ENCODE measurements at places on chromosomes 6 and 20.

- DNase-seq, result no peak
These were observed 35.5 kb upstream of the TSHZ2 start for GRCh38 chr20:52936351-52937340.

DNA sequence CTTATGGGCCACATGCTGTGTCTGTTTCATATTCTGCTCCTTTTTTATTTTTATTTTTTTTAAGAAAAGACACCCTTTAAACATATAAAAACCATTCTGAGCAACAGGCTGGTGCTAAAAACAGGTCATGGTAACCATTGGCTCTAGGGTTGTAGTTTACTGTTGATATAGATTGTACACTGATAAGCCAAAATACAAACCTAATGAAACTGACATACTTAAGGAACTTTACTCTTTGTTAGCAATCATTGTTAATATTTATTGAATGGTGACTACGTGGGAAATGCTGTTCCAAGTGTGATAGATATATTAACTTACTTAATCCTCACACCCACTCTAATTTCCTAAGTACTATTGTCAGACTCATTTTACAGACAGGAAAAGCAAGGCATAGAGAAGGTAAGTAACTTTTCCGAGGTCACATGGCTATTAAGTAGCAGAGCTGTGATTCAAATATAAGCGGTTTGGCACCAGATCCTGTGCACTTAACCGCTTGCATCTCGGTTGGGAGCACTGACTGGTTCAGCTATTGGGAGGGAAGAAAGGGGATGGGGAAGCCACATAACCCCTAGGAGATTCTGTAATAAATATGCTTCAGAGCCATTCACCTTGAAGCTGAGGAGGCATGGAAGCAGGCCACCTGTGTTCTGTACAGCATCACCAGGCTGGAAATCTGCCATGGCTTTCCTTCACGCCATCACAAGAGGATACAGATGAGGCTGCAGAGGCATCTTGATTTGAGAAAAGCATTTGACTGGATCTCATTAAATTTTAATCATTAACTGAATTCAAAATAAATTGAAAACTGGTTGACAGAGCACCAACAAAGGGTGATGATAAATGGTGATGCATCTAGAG lies 4.9 kb downstream of the TRAF3IP2 start:
- DNase-seq, result no peak

GRCh38 chr6:37791156-37791919 lies 28.2 kb upstream of the ZFAND3 start:
- peak; percentile 67 for DNase-seq

DNA sequence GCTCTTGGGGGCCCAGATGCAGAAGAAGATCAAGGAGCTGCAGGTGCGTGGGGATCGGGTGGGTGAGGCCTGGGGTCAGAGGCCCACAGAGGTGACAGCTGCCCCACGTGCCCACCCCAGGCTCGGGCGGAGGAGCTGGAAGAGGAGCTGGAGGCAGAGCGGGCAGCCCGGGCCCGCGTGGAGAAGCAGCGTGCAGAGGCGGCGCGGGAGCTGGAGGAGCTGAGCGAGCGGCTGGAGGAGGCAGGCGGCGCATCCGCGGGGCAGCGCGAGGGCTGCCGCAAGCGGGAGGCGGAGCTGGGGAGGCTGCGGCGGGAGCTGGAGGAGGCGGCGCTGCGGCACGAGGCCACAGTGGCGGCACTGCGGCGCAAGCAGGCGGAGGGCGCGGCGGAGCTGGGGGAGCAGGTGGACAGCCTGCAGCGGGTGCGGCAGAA lies 41.5 kb downstream of the MYH7B start:
- DNase-seq, result no peak

DNA sequence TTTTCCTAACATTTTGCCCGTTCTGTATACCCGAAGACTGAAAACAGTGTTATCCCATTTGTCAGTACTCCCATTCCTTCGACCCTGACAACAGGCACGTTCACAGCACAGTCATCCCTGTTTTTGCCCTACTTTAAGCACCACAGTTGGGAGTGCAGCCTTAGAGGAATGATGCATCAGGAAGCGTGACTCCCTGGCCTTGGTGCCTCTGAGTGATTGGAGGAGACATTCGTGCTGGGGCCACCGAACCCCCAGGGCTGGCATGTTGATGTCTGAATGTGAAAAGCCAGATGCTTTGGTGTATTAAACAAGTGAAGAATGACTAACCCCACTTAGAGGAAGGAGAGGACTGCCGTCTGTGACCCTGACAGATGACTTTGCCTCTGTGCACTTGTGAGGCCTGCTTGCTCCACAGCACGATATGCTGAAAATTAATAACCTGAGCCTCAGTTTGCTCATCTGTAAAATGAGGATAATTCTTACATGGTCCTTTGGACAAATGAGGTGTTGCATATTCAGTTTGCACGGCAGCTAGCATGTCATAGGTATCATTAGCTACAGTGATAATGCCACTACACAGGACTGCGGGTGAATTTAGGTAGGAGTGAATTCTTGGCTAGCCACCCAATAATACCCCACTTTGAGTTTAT lies 36.0 kb downstream of the STK35 start:
- no peak for DNase-seq

DNA sequence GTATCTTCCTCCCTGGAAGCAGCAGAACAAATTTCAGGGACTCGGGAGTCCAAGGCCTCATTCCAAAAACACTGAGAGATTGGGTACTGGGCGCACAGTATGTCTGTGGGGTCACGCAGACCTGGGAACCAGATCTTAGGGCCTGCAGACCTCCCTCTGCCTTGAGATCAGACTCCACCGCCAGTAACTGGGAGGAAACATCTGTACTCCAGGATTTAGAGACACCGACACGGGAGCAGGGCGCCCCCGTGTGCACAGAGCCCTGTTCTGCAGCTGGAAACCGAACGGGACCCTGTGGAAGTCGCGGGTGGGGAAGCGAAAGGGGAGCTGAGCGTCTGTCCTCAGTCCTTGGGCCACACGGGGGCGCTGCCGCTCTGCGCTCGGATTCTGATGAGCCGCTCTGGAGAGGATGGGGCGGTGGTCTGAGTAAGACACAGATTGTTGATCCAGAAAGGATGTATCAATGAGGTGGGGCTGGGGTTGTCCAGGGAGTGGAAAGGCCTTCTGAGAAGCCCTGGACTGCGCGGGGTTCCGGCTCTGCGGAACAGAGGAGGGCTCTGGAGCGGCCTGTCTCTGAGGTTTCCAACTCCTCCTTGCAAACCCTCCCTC lies 35.7 kb upstream of the HLA-E start:
- DNase-seq, result peak; percentile 81

DNA sequence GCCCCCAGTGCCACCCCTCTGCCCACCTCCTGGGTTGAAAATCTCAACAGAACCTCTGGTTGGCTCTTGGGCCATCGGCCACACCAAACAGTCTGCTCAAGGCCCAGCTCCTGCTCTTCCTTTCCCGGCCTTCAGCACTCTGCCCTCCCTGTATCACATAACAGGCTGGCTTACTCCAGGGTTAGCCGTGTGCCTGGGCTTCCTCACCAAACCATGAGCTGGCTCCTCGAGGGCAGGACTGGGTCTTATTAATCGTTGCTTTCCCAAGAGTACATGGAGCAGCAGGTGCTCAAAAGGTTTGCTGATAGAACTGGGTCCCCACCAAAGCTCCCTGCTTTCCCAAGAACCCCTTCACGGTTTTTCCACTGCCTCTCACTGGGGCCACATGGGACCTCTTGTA lies 12.7 kb upstream of the FAM83C start:
- DNase-seq, result no peak

- no peak for DNase-seq
These were observed 81.0 kb upstream of the FAM8A1 start for GRCh38 chr6:17519120-17519519.

GRCh38 chr6:29495571-29495970 lies 7.8 kb upstream of the MAS1L start:
- DNase-seq, result no peak

DNA sequence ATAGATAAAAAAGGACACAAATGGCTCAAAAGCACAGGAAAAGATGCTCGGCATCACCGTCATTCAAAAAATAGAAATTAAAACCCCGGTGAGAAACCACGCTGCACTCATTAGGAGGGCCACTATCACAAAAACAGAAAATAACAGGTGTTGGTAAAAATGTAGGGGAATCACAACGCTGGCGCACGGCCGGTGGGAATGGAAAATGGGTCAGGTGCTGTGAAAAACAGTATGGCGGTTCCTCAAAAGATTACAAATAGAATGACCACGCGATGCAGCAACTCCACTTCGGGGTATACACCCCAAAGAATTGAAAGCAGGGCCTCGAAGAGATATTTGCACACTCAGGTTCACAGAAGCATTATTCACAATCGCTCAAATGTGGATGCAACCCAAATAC lies 28.3 kb downstream of the NPEPL1 start:
- DNase-seq, result no peak

DNA sequence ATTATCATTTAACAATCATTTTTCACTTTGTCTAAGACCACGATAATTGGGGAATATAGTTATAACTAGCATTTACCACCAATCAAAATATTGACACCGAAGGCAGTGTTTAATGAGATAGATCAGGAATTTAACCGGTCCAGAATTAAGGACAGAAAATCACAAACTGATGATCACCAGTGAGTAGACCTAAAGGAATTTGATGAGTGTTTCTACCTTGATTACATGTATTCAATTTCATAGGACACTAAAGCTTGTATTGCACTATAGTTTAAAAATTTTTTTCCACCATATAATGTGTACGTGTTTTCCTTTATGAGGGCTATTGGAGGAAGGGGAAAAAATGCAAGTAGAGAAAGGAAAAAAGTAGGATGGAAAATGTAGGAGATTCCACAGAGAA lies 22.6 kb upstream of the ARHGAP18 start:
- DNase-seq, result no peak

DNA sequence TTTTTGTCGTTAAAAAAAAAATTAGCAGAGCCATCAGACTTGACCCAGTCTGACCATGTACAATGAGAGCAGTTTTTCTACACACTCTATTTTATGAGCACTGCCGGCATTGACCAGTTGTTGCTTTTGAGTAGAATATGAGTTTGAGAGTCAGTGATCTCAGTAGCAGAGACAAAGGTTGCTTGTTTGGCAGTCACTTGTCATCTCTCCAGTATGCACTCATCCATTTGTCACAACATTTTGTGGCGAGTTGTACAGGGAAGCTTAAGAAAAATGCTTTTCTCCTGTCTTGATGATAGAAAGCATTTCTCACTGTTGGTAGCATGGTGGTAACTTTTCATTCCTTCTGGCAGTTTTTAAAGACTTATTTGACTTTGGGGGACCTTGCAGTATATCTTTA lies 159.9 kb downstream of the MMS22L start:
- DNase-seq, result no peak

DNA sequence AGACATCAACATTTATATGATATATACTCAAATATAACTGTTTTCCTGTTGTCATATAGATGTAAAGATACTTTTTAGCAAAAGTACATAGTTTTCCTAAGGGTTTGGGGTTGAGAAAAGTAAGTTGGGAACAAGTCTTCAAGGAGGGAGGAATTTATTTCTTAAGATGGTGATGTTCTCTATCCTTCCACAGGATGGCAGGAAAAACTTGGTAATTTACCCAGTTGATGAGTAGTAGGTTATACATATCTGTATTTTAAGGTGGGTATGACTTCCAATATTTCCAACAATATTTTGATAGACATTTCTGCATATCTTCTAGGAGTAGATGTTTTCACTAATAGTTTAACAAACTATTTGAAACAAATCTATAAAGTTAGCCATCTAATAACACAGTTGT lies 254.4 kb downstream of the RIMS1 start:
- no peak for DNase-seq

- no peak for DNase-seq
These were observed 4.1 kb downstream of the HLA-B start for GRCh38 chr6:31352683-31353383.

- no peak for DNase-seq
These were observed 60.6 kb downstream of the SHPRH start for GRCh38 chr6:145903356-145904102.

- DNase-seq, result no peak
These were observed 44.1 kb downstream of the CFAP61 start for GRCh38 chr20:20096421-20096820.

- DNase-seq, result no peak
These were observed 64.6 kb downstream of the GFOD1 start for GRCh38 chr6:13422681-13423221.

GRCh38 chr6:24798740-24799540 lies at the start of gene ARMH2:
Gene ARMH2, minus strand, starts transcription at chr6:24798917. Its CDS starts 60 bp downstream, at chr6:24798857.
- no peak for DNase-seq

- no peak for DNase-seq
These were observed 378.4 kb downstream of the ARHGAP18 start for GRCh38 chr6:129331450-129332138.

GRCh38 chr20:51366155-51366886 lies 176.2 kb downstream of the NFATC2 start:
- no peak for DNase-seq

DNA sequence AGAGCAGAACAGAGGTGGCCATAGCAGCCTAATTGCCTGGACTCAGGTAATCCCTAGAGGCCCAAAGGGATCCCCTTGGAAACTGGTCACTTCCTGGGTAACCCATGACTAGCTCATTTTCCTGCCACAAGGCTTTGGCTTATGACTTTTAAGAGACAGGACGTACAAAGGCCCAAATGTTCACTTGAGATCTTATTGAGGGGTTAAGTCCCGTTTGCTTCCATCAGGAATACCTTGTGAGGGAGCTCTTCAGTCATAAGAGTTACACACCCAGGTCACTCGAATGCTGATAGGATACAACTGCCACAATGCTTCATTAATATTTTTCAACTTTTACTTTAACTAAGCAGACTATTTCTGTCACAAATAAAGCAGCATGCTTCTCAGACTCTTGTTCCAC lies 51.7 kb downstream of the TMEM170B start:
- no peak for DNase-seq

GRCh38 chr6:136226027-136226673 lies 24.0 kb downstream of the MTFR2 start:
- peak; percentile 22 for DNase-seq

DNA sequence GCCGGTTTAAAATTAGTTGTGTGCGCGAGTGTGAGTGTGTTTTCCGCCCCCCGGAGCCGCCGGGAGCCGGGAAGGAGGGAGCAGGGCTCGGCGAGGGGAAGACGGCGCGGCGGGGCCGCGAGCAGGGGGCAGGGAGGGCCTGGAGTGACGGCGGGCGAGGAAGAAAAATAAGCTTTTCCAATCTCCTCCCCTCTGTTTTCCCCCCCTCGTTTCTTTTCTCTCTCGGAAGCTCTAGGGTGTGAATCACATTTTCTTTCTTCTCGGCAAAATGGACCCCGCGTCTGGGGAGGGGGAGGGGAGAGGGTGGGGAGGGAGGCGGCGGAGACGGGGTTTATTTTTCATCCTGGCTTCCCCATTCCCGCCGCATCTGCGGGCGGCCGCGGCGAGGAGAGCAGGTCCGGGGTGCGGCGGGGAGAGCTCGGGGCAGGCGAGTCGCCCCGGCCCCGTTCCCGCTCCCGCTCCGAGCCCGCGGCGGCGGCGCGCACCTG lies 881 bp downstream of the BICRAL start:
- peak; percentile 67 for DNase-seq

GRCh38 chr6:20455251-20455940 lies 53.7 kb downstream of the E2F3 start:
- DNase-seq, result no peak

- DNase-seq, result no peak
These were observed 249.2 kb upstream of the RREB1 start for GRCh38 chr6:6858533-6858982.

DNA sequence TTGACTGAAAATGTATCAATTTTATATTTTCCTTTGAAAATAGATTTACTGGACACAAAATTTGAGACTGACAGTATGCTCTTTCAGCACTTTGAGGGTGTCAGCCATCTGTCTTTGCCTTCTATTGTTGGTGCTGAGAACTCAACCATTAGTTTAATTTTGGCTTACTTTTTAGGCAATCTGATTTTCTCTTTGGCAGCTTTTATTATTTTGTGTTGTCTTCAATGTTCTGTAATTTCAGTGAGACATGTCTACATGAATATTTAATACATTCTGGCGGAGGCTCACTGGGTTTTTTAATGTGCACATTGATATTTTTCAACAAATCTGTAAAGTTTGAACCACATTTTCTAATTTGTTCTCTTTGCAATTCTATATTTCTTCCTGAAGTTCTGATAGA lies 648.6 kb downstream of the C6orf118 start:
- DNase-seq, result no peak

Data from stimulated activated CD4-positive, alpha-beta T cell treated with anti-CD3 and anti-CD28 coated beads, TNF-alpha, amount 100 ng/mL, for 4 hours (primary cell).